ENCODE measurements at places on chromosomes 3 and 15.
A peak's percentile ranks its signal among the peaks of the same experiment; 100 is the strongest.

DNA sequence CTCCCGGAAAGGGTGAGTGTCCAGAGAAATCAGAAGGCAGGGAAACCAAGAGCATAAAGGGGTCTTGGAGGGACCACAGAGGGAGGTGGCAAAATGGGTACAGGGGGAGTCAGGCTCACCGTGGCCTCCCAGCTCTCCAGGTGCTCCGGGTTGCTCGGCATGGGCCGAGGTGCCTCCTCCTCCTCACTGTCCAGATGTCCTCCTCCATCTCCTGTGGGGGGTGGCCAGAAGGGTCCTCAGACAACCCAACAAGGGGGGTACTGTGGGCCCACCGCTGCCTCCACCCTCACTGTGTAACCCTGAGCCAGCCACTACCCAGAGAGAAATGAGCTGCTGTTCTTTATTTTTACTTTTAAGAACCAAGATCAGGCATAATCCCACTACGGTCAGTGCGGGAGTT lies 30.4 kb upstream of the OR4F6 start:
- no peak for DNase-seq

DNA sequence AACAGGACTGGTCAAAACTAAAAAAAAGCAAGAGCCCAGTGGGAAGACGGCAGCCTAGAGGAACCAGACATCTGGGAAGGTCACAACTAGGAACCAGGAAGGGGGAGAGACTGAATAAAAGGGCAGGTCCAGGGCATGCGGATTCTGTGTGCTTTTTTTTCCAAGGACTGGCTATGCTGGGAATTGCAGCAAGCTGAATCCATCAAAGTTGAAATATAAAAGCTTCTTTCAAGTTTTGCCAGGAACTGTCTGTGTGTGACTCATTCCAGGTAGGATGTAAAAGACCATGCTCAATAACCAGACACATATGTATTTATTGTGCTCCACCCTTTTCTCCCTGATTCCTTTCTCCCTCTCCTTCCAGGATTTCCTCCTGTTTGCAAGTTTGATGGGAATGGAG lies 47.9 kb upstream of the CCDC80 start:
- DNase-seq: no peak

DNA sequence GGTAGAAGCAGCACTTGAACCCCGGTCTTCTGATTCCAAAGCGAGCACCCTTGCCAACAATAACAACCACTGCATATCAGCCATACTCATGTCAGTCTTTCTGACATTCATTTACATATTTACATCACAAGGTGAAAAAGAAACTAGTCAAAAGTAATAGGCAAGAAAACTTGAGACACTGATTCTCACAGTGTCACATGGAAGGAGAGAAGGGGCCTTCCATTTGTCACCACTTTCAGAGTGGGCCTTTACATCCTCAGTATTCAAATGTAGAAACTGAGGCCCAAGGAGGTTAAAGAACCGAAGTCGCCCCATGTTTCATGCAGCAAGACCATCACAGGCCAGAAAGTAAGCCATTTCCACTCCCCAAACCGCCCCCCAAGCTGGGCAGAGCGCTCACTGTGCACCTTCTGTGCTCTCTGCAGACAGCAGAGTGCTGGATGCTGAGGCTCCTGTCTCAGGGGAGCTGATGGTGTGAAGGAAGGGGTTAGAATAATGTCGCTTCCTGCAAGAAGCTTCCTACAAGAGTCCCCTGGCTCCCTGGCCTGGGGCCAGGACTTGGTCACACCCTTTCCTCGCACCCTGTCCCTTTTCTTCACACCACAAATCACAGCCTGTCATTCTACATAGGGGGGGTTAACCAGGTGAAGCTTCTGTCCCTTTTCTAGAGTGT lies 260.1 kb downstream of the UACA start:
- no peak for DNase-seq

GRCh38 chr3:178381971-178382448 lies 154.2 kb upstream of the KCNMB2 start:
- DNase-seq: no peak

DNA sequence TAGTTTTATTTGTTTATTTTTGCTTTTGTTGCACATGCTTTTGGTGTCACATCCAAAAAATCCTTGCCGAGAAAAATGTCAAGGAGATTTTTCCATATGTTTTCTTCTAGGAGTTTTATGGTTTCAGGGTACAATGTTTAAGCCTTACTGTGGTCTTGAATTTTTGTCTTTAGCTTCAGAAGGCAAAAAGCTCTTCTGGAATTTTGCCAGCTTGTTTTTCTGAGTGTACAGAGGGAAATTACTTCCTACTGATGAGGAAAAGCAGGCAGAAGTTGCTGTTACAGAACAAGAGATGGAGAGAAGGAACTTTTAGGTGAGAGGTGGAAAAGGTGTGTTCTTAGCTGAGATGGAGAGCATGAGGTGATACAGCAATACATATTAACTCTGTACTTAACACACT lies 59.6 kb downstream of the UBE2E2 start:
- no peak for DNase-seq

DNA sequence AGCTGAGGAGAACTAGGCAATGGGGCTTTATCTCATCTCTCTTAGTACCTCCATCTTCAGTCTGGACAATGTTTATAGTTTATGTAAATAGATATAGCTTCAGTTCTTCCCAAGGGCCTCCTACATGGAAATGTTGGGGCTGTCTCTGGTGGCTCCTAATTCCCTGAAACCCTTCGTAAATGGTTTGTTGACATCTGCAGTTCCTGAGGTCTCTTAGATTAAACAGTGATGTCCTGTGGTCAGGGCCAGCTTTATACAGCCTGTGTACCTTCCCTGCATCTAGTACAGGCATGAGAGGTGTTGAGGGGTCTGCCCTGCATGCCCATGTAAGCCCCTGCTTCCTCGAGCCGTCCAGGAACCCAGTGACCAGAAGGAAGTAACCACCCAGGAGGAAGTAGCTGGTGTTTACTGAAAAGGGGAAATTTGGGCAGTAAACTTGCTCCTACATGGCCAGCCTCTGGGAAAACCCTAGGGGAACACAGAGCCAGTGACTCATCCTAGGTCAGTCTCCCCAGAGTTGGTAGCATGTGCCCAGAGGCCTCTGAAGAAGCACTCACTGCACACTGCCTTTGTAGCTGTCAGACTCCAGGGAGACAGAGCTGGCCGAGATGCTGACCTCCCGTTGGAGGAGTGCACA lies 4.7 kb upstream of the TBC1D2B start:
- DNase-seq: peak; percentile 33

DNA sequence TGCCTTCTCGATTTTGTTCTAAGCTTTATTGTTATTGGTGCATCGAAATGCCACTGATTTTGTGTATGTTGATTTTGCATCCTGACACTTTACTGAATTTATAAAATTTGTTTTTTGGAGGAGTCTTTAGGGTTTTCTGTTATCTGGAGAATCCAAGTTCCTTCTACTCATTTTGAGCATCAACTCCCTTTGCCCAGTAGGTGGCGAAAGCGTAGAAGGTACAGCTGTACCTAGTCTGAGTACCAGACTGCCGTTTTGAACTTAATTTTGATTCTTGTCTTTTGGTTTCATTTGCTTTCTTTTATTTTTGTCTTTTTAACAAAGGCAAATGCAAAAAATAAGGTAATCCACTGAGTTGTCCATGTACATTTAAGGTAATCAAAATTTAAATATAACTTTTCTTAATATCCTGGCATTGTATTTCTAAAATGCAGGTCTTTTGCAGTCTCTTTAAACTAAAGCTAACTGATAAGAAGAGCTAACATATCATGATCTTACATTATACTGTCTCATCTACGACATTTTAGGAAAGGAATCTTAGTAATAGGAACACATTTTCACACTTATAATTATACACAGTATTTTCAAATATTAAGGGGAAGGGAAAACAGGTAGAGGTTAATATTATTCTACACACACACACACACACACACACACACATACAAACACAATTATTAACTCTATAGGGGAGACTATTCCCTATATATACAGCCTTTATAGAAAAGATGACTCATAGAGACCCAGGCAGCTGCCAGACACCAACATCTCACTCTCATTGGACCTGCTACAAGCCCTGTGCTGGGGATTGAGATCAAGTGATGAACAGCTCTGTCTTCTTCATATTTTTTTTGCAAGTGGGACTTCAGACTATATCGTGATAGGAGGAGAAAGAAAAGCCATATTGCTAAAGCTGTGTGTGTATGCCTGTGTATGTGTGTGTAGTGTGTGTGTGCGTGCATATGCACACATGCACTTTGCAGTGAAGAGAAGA lies 71.8 kb downstream of the SYNPR start:
- peak; percentile 42 for DNase-seq

DNA sequence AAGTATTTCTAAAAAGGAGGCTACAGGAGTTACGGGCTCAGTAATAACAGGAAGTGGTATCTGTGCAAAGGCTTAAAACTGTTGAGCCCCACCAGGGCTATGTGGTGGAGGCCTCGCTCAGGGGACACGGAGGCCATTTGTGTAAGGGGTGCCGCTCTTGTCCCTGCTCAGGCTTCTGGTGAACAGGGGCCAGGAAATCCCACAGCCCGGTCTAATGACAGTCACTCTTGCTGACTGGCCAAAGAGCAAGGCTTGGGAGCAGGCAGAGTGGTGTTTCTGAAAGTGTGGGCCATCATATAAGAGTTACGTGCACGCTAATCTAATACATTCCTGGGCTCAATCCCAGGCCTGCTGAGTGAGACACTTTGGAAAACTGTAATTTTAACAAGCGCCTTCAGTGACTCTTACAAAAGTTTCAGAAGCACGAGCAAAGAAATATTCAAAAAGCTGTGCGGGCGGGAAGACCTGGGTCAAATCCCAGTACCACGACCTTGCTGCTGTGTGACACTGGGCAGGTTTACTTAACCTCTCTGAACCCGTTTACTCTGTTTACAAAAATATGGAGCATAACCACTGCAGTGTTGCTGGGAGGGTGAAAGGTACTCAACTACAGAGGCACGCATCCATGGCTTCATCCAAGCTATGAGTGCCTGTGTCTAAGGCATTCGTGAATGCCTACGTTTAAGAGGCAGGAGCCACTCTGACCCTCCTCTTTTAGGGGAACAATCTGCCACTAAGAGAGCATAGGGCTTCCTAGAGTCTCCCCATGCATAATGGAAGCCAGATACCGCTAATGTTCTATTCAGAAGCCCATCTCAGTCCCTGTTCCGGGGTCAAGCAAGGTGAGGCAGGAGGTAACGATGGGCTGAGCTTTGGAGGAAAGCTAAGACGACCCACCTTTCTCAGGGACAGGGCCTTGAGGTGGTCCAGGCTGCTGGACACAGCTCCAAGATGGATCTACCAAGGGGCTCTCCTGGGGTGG lies 2.0 kb downstream of the ATP10A start:
- no peak for DNase-seq

GRCh38 chr3:138833899-138834595 lies 681 bp downstream of the PIK3CB start:
- peak; percentile 42 for DNase-seq

GRCh38 chr3:71346061-71346460 lies 237.5 kb downstream of the FOXP1 start:
- no peak for DNase-seq

- DNase-seq: no peak
These were observed 40.3 kb downstream of the CDAN1 start for GRCh38 chr15:42696626-42697025.

DNA sequence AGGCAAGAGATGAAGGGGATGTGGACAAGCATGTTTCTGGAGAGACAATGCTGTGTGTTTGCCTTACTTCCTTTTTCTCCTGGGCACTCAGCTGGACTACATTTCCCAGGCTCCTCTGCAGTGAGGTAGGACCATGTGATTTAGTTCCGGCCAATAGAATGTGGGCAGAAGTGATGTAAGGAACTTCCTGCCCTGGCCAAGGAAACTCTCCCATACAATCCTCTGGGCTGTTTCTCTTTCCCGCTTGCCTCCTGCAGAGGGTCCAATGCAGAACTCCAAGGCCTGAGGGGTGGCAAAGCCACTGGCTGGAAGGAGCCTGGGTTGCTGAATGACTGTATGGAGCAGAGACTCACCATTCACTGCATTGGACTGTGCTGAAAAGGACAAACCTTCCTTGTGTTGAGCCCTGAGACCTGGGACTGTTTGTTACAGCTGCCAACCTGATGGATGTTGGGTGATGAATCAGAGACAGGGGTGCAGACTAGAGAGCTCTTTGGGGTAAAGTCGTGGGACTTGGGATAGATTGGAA lies 82.7 kb upstream of the SLC6A6 start:
- DNase-seq: peak; percentile 88

DNA sequence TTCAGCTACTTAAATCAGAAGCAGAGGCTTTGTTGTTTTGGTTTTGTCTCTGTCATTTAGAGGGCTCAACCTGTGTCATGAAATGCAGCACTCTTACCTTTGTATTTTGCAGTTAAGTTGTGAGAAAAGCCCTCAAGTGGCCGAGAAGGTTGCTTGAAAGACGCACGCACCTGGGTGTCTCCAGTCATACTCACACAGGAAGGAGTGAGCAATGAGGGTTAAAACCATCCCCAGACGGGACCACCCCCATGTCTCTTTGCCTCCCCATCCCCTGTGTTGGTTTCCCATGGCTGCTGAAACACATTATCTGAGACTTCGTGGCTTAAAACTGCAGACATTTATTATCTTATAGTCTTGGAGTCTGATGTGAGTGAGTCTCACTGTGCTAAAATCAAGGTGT lies 376.1 kb upstream of the CFAP20DC start:
- DNase-seq: no peak

- no peak for DNase-seq
These were observed 86.7 kb downstream of the PIK3R4 start for GRCh38 chr3:130659911-130660310.

DNA sequence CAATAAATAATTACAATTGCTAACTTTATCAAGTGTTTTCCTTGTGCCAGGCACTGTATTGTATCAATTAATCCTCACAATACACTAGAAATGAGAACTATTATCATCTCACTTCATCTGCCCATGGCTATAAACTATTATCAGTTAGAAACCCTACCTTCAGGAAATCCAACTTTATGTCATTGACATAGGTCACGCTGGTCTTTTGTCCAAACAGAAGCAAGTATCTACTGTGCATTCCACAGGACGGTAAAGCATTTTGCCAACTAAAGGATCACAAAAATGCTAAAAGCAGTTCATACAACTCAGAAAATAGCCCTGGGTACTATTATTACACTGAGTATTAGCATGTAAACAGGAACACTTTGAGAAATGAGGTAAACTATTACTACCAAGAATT lies 9.6 kb downstream of the DENND6A start:
- no peak for DNase-seq

DNA sequence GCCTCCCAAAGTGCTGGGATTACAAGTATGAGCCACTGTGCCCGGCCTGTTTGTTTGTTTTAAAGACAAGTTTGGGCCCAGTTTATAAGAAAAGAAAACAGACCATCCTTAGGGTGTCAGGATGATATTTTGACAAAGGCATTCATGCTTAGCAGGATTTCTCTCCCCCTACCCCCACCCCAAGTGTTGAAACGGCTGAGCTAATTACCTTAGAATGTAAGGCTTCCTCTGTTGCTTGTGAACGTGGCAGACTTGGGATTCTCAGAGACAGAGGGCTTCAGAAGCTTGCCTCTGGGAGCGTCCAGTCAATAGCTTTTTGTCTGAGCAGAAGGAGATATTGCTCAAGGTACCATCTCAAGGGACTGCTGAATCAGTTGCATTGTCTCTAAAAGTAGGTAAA lies 24.0 kb downstream of the FLNB start:
- DNase-seq: no peak

- DNase-seq: no peak
These were observed 713.9 kb upstream of the GBE1 start for GRCh38 chr3:82475306-82475705.

- peak; percentile 28 for DNase-seq
These were observed 69.5 kb upstream of the KCNAB1 start for GRCh38 chr3:156050918-156051317.
